ENCODE measurements at places on chromosomes 2 and 18.

- no peak for DNase-seq
Observed at GRCh38 chr2:67955748-67956603, 106.8 kb downstream of the C1D start.

- DNase-seq = no peak
Observed at GRCh38 chr2:19753314-19753713, 148.5 kb downstream of the TTC32 start.

DNA sequence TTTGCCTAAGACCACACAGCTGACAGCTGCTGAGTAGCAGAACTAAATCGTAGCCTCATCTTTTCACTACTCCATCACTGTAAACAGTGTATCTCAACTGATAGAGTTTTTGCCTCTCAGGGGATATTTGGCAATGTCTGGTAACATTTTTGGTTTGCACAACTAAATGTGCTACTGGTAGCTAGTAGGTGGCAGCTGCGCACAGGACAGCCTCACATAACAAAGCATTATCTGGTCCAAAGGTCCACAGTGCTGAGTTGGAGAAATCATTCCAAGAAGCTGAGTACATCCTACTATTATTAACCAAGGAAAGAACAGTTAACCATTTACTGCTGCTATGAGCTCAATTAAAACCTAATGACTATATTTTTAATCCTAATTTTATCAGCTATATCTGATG is 6.1 kb upstream of the CCDC102B start:
- peak; percentile 56 for DNase-seq

DNA sequence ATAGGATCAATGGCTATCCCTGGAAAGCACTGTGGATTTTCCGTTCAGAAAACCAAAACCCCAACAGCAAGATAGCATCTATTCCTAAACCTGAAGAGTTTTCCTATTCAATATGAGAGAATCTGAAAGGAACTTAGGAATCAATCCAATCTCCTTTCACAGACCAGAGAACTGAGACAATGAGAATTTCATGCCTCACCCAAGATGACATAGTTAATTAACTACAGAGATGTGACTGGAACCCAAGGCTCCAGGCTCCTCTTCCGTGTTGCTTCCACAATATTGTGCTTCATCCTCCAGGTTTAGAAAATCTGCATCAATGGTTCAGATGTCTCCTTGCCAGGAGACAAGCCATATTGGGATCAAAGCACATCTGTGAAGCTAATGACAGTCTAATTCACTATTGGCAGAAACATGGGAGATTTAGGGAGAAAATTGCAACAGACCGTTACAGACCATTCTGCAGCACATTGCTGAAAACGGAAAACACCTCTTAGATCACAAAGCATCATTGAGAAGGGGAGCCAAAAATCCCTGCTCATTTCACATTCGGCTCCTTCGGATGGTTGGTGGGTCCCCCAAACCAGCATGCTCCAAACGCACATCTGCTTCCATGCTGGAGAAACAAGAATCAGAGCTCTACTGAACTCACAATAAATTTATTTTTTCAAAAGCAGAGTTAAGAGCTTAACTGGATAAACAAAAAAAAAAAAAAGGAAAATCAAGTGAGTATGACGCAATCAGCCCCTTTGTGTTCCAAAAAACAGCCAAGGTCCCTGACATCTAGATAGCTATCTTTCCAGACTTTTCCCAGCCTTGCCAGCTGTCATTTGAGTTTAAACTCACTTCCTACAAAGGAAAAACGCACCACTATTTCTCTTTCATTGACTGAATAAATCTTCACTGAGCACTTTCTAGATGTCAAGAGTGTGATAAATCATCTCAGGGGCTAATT is 290.3 kb downstream of the C1D start:
- DNase-seq = no peak

DNA sequence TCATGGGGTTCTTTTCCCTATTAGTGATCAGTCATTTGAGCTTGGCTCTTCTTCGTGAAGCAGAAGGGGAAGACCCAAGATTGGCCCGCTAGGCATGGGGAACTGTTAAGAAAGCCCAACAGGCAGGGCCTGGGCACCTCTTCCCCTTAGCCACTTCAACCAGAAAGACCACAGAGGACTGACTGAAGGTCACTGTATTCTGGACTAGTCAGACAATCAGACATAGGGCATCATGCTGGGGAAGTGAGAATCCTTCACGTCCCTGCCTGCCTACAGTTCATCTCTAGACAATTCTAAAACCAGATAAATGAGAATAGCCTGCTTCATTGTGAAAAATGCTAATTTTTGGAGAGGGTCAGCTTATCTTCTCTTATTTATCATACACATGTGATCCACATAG is 28.1 kb downstream of the FAP start:
- DNase-seq = no peak

- no peak for DNase-seq
Observed at GRCh38 chr2:241945311-241945710, 75.8 kb downstream of the RTP5 start.

- no peak for DNase-seq
Observed at GRCh38 chr18:78242806-78243205, 736.8 kb upstream of the SALL3 start.

- no peak for DNase-seq
Observed at GRCh38 chr18:2964361-2965010, 48.5 kb downstream of the LPIN2 start.

- no peak for DNase-seq
Observed at GRCh38 chr2:100615886-100616285, 53.1 kb downstream of the PDCL3 start.

DNA sequence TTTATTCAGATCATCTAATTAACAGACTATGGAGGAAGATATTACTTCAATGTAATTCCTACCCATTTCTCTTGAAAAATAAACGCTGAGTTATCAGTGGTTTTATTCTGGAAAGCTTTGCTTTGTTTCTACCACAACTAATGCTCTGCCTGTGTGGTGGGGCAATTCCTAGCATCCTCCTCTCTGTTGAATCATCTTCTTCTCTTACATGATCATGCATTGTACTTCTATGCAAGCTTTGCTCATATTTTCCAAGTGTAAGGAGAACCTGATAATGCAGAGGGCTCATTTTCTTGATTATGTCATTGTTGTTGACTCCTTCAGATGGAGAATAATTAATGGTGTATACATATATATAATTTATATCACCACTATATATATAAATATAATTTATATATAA is 46.7 kb downstream of the CCDC195 start:
- DNase-seq = no peak

DNA sequence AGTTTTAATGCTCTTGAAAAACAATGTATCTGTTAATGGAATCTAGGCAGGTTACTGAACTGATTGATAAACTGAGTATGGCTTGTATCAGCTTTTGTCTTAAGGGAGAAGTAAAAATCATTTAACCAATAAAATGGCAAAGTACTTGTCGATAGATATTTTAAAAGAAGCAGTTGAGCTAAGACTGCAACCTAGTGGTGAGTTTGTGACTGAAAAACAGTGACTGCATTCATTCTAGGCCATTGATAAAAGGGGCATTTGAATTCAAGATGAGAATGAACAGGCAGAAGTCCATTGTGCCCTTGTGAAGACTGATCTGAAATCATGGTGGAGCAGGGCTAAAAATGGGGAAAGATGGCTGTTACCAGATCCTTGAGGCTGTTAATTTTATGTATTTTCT is 59.4 kb upstream of the MSTN start:
- DNase-seq = peak; percentile 70

DNA sequence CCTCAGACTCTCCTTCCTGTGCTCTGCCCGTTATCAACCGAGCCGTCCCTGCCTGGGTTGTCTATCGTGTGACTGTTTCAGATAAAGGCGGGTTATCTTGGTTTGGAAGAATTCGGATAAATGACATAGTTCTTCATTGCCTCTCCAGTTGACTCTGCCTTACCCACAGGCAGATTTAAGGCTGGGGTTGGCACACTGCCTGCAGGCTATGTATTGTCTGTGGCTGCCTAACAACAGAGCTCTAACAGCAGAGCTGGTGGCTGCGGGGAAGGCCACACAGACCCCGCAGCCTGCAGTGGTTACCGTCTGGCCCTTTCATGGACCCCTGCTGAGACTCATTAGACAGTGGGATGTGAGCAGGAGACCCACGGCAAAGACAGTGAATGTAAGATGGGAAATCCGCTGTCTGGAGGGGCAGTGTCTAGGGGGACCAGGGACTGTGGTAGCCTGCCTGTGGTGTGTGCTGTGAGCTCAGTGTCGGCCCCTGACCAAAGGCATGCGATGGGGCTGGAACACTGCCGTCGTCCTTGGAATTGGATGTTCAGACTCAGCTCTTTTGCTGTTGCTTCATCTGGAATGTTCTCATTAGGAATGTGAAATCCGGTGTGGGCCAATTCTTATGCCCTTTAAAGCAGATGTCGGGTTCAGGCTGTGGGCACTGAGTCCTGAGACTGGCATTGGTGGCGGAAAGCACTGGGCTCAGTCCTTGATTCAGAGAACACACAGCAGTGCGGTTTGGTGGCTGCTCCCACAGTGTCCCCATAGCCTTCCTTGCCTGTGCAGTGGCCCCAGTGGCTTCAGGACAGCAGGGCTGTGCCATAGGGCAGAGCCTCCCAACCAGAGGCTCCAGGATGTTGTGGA is 44.5 kb downstream of the SH3RF3 start:
- peak; percentile 94 for DNase-seq

DNA sequence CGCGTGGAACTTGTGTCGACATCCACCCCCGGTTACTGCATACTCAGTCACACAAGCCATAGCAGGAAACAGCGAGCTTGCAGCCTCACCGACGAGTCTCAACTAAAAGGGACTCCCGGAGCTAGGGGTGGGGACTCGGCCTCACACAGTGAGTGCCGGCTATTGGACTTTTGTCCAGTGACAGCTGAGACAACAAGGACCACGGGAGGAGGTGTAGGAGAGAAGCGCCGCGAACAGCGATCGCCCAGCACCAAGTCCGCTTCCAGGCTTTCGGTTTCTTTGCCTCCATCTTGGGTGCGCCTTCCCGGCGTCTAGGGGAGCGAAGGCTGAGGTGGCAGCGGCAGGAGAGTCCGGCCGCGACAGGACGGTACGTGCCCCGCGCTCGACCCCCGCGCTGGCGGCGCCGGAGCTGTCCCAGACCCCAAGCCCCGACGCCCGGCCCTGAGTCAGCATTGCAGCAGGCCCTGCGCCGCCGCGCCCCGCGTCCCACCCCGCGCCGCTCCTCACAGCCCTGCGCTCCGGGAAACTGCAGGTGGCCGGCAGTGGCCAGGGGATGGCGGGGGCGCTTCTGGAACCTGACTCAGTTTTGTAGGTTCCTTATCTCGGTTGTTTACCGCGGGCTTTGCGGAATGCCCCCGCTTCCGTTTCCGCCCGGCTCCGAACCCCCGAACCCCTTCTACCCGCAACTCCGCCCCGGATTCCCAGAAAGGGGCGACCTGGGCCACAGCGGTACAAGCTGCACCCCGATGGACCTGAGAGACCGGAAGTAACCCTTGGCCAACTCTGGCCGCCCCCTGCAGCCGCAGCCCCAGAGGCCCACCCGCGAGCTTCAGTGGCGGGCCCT is at the start of gene CFLAR:
TSS of gene CFLAR (plus strand) at position 50 of the 844 bp plus-strand sequence. CDS start 13,702 bp downstream, outside the sequence.
- DNase-seq = peak; percentile 96

- DNase-seq = peak; percentile 76
Observed at GRCh38 chr2:85318222-85319074, 9.3 kb downstream of the TGOLN2 start.

DNA sequence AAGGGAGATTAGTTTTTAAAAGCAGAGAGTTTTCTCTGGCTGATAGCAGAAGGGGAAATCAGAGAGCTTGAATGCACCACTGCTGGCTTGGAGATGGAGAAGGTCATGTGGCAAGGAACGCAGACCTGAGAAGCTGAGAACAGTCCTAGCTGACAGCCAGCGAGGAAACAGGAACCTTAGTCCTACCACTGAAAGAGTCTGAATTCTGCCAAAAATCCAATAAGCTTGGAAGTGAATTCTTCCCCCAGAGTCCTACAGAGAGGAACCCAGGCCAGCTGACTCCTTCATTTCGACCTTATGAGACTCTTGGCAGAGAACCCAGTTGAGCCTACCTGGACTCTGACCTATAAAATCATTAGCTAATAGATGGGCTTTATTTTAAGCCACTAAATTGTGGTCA is 371.9 kb upstream of the TNP1 start:
- DNase-seq = no peak

- no peak for DNase-seq
Observed at GRCh38 chr2:25311865-25312575, 29.7 kb downstream of the DNMT3A start.

GRCh38 chr2:26711457-26712161 is 19.1 kb downstream of the KCNK3 start:
- DNase-seq = no peak

- no peak for DNase-seq
Observed at GRCh38 chr2:109209941-109210340, 80.9 kb downstream of the SH3RF3 start.

DNA sequence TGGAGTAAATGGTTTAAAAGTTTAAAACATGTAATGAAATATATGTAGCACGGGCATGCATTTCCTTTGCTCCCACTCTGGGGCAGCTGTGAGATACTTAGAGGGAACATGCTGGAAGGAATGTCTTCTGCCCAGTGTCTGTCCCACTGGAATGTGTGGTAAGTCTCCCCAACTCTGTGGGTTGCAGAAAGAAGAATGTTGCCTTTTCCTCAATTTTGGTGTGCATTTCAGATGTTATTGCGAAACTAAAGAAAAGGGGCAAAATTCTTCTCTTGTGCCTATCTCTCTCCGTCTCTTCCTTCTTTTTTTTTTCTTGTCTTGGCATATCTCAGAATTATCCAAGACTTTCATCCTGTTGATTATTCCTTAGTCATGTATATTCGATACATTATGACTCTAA is 201.1 kb downstream of the SH3RF3 start:
- DNase-seq = peak; percentile 45

GRCh38 chr2:126778561-126779501 is 119.9 kb upstream of the TEX51 start:
- no peak for DNase-seq

DNA sequence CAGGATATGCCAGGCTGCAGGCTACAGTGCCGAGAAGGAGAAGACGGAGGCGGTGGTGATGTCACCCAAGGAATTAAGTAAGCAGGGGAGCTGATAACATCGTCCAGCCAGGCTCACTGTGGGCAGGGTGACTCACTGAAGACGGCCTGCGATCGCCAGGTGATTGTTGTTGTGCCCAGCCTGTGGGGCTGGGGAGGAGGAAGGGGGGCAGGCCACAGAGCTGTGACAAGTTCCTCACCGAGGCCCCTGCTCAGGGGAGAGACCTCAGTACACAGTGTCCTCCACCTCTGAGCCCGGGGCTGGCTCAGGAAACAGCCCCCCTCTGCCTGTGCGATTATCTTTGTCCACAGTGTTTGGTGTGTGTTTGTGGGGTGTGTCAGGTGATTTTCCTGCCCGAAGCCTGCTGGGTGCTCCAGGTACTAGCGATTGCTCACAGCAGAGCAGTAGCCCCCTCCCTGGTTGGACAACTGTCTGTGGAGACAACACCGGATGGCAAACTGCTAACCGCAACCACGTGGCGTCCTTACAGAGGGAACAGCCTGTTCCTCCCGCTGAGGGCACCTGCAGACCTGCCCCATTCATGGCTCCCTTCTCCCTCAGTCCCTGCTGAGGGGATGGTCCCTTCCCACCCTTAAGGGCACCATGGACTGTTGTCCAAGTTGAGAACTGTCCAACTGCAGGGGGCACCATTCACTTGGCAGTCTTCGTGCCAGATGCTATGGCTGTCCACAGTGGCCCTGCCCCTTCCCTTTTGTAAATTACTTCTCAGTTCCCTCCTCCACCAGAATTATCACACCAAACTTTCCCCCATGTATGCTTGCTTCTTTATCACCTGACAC is 95.1 kb downstream of the ZFP36L2 start:
- DNase-seq = peak; percentile 88
